Left ventricle myocardium inferior (tissue), 1 donor: ENCODE measurements at places on chromosomes 1 and 21.

- DNase-seq: no peak
Observed at GRCh38 chr1:219177363-219177762, 3.7 kb downstream of the LYPLAL1 start.

DNA sequence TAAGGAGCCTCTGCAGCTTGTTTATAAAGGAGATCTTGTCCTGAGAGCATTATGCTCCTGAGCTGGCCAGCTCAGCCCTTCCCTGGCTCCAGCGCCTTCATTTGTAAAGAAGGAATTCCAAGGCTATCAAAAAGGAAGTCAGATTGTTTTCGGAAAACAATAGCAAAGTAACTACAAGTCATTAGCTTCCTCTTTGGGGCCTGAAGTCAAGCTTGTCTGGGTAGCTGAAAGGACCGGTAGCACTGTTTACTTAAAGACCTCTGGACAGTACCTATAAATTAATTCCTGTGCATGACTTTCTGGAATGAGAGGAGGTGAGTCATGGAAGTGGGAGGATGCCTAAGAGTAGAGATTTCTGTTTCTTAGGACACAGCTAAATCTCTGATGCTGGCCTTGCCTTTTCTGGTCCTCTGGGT lies 20.7 kb upstream of the GJA5 start:
- DNase-seq: no peak

GRCh38 chr1:109619576-109620400 lies at the start of the genes AMPD2 and GNAT2:
AMPD2 (plus strand) TSS chr1:109619837; CDS start chr1:109621176, 1,339 bp downstream.
GNAT2 (minus strand) TSS chr1:109619616; CDS start chr1:109612870, 6,746 bp downstream.
- peak; percentile 84 for DNase-seq

DNA sequence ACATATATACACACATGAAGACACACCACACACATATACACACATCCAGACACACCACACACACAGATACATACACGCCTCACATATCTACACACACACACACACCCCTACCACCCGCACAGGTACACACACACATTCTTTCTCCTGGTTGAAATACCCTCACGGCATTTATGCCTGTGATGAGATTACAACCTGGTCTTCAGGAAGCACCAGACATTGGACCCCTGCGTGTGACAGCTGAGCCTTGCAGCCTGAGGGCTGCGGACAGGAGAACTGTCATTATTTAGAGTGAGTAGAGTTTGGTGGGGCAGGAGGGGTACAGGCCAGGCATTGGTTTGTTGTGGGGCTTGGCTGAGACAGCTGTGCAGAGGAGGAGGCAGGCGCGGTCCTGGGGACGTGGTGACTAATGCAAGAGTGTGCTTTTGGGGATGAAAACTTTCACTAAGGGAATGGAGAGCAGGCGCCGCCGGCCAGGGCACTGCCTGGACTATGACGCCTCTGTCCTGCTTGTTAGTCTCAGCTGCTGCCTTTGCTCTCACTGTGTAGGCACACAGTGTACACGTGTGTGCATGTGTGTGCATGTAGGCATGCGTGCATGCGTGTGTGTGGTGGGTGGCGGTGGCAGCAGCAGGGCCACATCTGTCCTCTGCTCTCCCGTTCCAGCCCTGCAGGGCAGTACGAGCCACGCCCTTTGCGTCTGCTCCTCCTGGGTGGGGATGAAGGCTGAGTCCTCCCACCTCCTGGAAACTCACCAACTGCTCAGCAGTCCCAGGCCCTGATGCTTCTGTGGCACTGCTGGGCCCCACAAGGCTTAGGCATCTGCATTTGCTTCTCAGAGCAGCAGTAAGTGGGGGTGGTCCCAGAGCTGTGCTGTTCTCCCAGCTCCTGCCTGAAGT lies 57.6 kb downstream of the SPSB1 start:
- DNase-seq: peak; percentile 51
